NCI-H1092 (cell line): ENCODE measurements at places on chromosomes 6 and 20.
A peak's percentile ranks its signal among the peaks of the same experiment; 100 is the strongest.

GRCh38 chr6:81734081-81734480 is 18.4 kb downstream of the TENT5A start:
- no peak for DNase-seq

DNA sequence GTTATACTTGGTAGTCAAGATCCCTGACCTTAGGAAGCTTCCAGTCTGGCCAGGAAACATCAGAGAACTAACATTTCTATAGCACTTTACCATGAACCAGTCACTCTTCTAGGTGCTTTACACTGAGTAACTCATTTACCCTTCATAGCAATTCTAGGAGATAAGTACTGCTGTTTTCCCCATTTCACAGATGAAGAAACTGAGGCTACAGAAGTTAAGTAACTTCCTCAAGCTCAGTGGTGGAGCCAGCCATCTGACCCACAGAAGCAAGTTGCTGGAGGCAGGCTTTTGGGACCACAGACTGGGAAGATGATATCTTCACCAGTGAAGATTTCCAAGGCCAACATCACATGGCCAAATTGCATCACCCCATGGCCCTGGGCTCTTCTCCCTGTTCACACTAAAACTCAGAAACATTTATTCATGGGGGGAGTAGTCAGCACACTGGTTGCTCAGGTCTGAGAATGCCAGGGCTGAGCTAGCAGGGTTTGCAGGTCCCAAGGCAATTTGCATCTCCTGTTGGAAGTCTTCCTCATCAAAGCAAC is 70.3 kb downstream of the UNC5CL start:
- no peak for DNase-seq

DNA sequence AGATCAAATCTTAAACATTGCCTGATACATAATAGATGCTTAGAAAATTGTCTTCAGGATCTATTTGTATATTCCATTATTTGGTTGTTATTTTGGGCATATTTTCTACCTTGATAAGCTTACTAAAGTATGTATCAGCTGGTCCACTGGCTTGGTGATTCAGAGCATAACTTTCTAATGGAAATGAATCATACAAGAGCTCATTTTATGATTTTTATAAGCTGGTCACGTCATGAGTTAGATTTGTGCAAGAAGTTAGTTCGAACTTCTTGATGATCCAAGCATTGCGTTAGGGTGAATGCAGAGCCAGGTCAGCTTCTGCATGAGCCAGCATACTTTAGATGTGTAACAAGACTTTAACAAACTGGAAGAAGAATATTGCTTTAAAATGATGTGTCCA is 144.5 kb upstream of the FLRT3 start:
- DNase-seq, result no peak

- no peak for DNase-seq
Measured at GRCh38 chr20:14523090-14523489, 185.7 kb upstream of the FLRT3 start.

GRCh38 chr20:13510837-13511488 is 127.8 kb downstream of the TASP1 start:
- DNase-seq, result no peak

DNA sequence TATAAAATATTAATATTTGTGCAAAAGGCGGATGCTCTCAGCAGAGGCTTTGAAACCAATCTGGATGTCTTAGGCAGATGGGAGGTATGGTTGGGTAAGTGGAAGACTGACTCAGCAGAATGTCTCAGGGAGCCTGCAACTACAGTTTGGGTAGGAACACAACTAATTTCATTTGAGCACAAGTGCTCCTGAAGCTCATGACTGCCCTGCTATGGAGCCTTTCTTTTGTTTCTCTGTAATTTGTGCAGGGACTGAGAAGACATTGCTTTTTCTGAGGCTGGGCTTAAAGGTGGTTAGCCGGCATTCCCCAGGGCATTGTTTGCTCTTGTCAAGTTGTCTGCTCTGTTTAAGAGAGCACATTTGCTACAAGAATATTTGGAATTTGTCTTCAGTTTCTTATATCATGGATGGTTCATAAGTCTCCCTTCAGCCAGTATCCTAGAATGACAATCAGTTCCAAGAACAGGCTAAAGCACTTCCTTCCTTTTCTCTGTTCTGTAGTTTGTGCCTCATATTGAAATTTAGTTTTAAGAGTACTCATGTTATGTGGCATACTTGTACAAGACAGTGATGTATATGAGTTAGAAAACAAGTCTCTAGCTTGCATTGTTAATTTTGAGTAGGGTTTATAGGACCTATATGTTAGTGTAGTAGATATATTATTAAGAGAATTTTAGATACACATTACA is 208.3 kb downstream of the ZFAND3 start:
- DNase-seq, result no peak

DNA sequence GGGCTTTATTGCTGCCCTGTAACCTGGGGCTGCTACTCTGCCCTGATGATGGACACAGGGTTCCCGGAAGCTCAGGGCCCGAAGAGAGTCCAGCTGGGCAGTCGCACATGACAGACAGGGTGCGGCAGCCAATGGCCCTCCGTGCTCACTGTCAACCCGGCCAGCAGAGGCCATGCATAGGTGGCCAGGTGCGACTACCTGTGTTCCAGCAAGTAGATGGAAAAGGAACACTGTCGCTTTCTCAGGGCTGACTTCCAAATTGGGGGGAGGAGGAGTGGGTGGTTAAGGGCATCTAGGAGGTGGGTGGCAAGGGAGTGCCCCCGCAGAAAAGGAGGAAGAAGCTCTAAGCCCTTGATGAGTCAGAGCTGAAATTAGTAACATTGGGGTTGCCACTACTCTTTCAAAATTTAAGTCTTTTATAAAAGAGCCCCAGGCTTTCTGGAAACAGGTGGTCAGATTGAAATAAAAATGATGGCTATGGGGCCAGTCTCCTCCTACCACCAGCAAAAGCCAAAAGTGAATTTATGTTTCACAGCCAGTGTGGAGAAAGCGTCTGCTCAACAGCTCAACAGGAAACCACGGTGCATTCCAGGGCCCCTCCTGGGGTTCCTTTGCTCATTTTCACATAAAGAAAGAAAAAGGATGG is 2.3 kb upstream of the RAMACL start:
- DNase-seq, result no peak

DNA sequence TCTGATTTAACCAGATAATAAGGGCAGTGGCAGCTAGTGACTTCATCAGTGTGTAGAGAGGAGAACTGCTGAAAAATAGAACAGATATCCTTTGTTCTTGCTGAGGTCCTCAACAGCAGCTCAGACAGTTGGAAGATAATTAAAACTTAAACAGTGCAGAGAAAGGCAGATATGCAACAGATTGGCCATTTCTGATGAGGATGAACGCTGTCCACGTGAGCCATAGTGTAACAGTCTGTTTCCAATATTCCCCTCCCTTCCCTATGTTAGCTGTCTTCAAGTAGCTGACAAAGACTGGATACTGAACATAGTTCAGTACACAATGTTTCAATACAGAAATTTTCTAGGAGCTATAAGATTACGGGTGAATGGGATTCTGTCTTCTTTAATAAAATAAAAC is 291.4 kb downstream of the BTBD9 start:
- DNase-seq, result no peak

GRCh38 chr6:134738211-134738885 is 211.6 kb downstream of the ALDH8A1 start:
- DNase-seq, result no peak

DNA sequence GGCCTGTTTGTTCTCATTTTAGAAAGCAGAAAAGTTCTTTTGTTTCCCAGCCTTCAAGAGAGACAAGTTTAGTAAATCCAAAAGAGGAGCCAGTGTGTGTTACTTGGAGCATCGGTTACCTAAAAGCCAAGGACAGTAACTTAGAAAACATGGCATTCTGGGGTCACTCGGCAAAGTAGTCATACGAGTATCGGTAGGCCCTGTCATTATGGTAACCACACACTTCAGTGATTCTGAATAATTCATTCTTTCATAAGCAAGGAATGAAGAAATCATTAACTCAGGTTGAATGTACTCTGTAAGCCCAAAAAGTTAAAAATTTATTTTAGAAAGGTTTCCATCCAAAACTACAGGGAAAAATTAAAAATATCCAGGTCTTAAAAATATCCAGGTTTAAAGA is 34.0 kb downstream of the CNKSR3 start:
- no peak for DNase-seq

- DNase-seq, result no peak
Measured at GRCh38 chr20:34062570-34063482, 49.2 kb downstream of the EIF2S2 start.

- no peak for DNase-seq
Measured at GRCh38 chr6:162864911-162865310, 137.1 kb downstream of the PACRG start.

DNA sequence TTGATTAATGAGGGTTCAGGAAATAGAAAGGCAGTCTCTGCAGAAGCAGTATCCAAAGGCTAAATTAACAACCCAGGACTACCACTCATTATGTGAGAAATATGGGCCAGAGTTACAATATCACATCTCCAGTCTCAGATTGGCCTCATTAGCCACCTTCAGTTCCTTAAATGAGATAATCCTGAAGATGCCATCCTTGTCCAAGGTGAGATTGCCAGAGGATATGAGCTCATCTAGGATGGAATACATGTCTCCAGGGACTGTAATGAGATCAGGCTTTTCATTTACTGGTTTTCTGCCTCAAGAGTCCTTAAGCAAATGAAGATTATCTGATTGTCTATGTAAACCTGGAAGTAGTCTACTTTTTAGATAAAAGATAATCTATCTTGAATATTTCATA is 196.3 kb downstream of the FUT9 start:
- no peak for DNase-seq

DNA sequence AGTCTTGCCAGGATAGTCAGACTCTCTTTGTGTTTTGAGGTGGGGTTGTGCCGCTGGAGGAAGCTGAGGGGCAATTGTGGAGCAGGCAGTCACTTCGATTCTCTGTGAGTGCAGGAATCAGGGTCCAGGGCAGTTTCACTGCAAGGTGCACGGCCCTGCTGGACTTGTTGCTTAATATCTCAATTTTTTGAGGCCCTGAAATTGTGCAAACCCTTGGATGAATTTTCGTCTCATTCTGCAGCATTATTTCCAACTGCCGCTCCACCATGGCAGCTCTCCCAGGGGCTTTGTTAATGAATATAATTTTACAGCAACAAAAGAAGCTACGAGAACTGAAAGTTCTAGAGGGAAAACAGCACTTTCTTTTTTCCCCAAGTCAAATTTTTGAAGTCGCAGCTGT is 531.9 kb downstream of the QKI start:
- no peak for DNase-seq

GRCh38 chr6:166621114-166621540 is 5.9 kb downstream of the RPS6KA2 start:
- no peak for DNase-seq

DNA sequence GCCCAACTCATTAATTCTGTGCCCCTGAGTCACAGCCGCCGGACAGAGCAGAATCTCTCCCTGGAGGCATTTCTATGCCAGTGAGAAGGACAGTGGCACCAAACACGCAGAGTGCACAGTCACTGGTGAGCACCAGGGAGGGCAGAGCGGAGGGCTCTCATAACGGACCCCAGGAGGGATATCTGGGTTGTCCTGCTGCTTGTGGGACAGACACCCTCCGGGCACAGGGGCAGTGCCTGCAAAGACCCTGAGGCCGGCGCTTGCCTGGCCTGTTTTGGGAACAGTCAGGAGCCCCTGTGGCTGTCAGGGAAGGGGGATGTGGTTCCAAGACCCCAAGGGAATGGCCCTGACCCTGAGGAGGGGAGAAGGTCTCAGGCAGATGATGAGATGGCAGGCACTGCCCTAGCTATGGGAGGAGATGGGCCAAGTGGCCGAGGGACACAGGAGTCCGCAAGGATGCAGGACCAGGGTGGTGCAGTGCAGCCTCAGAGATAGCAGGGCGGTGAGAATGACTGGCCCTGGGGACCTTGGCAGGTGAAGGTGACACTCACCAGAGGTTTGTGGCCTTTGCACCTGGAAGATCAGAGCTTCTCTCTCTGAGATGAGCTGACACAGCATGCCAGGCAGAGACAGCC is 270.8 kb downstream of the SMOC2 start:
- no peak for DNase-seq

GRCh38 chr6:112357791-112358190 is 10.7 kb downstream of the RFPL4B start:
- no peak for DNase-seq

DNA sequence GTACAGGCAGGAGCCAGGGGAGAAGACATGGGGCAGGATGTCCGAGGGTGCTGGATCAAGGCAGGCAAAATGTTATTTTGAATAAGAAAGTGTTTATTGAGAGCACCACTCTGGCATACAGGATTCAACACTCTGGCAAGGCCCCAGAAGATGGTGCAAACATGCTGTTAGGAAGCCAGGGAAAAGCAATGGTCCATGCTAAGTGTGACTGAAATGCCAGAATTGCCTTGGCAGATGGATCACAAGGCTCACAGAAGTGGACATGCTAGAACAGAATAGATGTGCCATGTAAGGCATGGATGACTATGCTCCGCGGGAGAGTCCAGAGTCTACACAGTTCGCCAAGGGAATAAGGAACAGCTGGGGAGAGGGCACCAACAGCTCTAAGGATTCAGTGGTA is 54.6 kb downstream of the QRSL1 start:
- no peak for DNase-seq

GRCh38 chr6:91127752-91128151 is 540.9 kb upstream of the MAP3K7 start:
- no peak for DNase-seq

GRCh38 chr6:45507186-45507585 is 129.5 kb upstream of the SUPT3H start:
- DNase-seq, result no peak

GRCh38 chr20:50283922-50284810 is 93.5 kb downstream of the CEBPB start:
- DNase-seq, result no peak

GRCh38 chr6:144749263-144749662 is 464.1 kb downstream of the UTRN start:
- peak; percentile 54 for DNase-seq

DNA sequence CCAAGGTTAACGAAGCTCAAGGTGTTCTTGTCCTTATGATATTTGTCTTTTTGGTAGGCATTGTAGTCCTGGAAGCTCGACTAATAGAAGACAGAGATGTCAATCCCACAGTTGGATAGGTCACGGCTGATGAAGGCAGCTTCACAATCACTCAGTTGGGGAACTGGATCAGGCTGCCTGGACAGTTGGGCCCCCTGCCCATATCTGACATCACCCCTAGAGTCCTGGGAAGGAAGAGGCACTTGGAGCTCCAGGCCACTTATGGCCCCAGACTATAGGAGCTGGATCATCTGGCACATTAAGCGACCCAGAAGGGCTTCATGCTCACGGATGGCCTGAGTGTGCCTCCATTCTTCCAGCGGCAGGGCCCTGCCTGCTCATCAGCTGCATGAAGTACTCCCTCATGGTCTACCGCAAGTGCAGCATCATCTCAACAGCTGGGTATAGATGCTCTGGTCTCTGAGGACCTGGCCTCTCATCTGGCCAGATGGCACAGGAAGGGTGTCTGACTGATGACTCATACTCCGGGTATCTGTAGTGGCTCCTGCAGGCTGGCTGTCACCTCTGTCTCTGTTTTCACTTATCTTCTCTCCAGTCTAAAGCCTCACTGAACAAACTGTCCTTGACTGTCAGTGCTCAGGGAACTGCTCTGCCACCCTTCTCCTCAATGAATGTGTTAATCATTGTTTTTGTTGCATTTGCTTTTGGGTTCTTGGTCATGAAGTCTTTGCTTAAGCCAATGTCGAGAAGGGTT is 29.2 kb upstream of the SSR1 start:
- no peak for DNase-seq
